ENCODE measurements at places on chromosomes 1 and 21.

GRCh38 chr1:229340496-229340895, 2.4 kb downstream of the CCSAP start:
- DNase-seq: no peak

- peak; percentile 70 for DNase-seq
These were observed 592.3 kb upstream of the ADGRL2 start for GRCh38 chr1:81208441-81208840.

DNA sequence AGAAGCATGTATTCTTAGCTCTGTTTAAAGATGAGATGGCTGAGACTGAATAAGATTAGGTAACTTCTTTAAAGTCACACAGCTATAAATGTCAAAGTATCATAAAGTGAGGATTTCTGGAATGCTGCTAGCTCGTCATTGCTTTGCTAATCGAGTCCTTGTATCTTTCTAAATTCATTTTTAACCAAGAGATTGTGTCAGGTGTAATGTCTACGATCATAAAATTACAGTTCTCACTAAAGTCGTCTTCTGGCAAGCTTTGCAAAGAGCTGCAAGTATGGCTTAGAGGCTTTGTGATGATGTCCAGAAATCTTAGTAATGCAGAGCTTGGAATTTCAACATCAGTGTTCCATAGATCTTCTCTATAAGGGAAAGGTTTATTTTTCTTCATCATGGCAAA, 569.8 kb downstream of the LMO4 start:
- DNase-seq: no peak

GRCh38 chr21:33434770-33435360, 31.7 kb downstream of the IFNGR2 start:
- peak; percentile 90 for DNase-seq

GRCh38 chr1:24426744-24427544, 11.3 kb downstream of the NIPAL3 start:
- no peak for DNase-seq

DNA sequence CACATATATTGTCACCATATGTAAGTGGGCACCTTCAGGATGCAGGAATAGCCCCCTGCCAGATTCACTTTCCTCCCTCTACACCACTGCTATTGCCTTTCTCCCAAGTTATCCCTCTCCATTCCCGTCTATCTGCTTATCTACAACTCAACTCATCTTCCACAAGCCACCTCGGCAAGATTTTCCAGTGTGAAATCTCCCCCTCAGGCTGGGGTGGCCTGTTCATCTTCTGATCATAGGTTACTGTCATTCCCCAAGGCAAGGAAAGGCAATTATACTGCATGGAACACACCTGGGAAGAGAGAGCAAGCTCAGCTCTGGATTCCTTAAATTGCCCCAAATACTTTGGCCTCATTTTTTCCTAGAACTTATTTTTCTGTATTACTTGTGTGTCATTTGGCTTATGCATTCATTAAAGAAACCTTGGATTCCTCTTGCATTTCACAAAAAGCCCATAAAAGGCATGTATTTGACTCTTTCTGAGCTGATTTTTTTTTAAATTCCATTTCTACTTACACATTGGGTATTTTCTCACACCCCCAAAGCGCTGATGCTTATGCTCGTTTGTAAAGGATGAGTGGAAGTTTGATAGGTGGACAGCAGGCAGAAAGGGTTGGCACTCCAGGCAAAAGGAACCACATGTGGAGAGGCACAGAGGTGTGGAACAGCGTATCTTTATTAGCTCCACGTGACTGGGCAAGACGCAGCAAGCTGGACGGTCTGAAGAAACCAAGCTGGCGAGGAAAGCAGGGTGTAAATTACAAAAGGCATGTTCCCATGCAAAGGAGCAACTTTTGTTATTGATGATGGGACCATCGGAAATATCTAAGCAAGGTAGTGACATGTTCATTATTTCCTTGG, 169.7 kb upstream of the RAB4A start:
- DNase-seq: no peak

DNA sequence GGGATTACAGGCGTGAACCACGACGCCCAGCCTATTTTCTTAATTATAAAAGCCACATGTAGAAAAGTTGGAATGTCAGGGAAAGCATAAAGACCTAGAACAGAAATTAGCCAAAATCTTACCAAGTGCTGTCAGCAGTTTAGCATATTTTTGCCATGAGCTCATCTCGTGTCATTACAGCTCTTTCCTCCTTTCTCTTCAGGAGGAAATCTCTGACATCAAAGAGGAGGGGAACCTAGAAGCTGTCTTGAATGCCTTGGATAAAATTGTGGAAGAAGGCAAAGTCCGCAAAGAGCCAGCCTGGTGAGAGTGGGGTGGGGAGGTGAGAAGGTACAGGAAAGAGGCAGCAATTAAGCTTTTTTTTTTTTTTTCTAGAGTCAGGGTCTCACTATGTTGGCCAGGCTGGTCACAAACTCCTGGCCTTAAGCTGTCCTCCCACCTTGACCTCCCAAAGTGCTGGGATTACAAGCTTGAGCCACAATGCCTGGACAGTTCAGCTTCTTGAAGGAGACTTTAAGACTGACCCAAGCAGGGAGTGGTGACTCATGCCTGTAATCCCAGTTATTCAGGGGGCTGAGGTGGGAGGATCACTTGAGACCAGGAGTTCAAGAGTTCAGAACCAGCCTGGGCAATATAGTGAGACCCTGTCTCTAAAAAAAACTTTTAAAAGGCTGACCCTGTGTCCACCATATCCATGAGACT, 8.4 kb upstream of the BGLAP start:
- DNase-seq: no peak

DNA sequence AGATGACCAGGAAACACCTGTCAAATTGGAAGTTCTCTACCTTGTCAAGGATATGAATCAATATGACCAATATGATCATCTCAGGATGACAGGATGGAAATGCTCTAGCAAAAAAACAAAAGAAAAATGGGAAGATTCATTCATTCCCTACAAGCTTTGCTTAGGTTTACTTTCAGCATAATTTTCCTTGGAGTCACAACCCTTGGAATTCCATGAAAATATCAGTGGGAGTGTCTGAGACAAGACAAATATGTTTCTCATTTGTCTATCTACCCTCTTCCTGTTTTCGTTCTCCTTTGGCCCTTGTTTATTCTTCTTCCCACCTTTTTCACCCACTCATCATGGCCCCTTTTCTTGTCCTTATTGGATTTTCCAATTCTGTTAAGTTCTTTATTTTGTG, 50.6 kb downstream of the COLGALT2 start:
- DNase-seq: no peak

DNA sequence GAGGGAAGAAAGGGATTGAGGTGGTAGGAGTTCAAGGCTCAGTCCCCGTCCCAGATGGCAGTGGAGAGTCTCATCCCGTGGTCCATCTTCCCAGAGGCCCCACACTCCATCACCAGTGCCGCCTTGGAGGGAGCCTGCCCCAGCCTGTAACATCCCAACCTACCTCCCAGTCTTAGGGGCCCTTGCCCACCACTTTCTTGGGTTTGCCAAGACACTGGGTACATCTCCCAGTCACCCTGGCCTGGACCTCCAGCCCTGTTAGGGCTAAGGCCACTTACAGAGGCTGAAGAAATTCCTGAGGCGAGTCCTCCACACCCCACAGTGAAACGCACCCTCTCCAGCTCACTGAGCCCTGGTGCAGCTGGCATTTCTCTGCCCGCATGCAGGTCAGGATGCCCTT, 3.3 kb downstream of the TMEM200B start:
- no peak for DNase-seq

GRCh38 chr1:96886474-96886873, 164.9 kb downstream of the PTBP2 start:
- no peak for DNase-seq

GRCh38 chr1:119442756-119443155, 27.8 kb downstream of the HSD3B2 start:
- no peak for DNase-seq

- no peak for DNase-seq
These were observed 85.5 kb downstream of the SYT2 start for GRCh38 chr1:202624781-202625108.

DNA sequence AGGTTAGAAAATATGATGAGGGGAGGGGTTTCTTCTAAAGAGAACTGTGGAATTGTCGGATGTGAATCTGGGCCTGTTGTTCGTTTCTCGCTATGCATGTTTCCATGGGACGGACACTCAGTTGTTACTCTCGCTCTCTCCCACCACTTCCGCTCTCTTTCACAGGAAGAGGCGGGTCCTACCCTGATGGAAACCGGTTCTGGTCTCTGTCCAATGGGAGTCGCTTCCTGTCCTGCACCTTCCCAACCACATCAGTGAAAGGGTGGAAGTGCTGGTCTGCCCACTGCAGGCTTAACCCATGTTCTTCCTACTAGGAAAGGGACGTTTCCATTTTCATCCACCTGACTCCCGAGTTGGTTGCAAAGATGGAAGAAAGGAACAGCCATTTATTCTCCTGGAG, 119.4 kb downstream of the KCNJ15 start:
- DNase-seq: peak; percentile 55

GRCh38 chr1:53982034-53982762, 35.8 kb downstream of the LDLRAD1 start:
- DNase-seq: peak; percentile 57

- DNase-seq: peak; percentile 79
These were observed 54.1 kb upstream of the SAMD11 start for GRCh38 chr1:869499-870244.

DNA sequence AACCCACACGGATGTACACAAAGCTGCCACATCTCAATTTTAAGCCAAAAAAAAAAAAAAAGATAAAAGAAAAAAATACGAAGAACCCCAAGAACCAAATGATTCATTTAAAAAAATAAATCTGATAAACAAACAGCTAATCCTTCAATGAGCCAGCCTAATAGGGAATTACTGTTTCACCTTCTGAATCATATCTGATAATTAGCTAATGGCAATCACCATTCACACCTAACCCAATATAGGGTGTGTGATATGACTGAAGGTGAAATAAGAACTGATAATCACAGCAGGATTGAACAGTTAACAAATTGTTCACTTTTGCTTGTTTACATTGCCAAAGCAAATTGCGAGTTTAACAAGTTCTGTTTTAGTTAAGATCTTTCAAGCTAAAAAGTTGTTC, 61.4 kb downstream of the LAMC2 start:
- DNase-seq: no peak

DNA sequence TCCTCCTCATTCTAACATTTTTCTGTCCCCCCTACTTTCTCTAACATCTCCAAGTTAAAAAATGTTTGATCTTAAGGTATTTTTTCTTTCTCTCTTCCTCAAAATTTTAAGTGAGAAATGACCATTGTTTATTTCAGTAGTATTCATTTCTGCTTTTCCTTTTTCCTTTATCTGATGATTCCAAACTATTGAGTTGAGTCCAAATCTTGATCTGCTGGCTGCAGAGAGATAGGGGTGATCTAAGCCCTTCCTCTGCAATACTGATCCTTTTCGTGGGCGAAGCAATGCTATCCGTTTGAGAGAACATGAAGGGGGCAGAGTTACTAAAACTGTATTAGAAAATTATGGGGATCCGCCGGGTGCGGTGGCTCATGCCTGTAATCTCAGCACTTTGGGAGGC, 516 bp upstream of the NMNAT2 start:
- DNase-seq: no peak

DNA sequence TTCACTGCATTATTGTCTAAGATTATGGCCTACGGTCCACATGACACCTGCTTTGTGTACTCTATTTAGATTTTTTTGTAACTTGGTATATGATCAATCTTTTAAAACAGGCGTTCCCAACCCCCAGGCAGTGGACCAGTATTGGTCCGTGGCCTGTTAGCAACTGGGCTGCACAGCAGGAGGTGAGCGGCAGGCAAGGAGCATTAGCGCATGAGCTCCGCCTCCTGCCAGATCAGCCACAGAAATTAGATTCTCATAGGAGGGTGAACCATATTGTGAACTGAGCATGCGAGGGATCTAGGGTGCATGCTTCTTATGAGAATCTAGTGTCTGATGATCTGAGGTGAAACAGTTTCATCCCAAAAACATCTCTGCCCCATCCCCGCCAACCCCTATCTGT, 228.4 kb upstream of the NR5A2 start:
- no peak for DNase-seq

GRCh38 chr1:64873576-64873975, 92.8 kb downstream of the JAK1 start:
- DNase-seq: no peak

- peak; percentile 69 for DNase-seq
These were observed 147.0 kb downstream of the GABPA start for GRCh38 chr21:25881524-25882376.

DNA sequence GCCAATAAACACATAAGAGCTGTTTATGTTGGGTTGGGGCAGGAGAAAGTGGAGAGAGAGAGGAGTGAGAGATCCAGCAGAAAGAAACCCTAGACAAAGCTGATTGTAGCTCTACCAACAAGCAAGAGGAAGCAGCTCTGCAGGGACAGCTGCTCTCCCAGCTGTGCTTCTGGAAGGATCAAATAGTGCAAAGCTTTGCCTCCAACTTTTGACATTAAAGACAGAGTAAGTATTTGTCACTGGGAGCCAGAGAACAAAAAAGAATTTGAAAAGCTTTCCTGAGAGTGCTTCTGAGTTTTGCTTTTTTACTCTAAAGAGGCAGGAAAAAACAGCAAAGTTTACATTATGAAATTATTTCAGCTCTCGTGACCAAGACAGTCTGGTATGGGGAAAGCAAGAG, 28.5 kb upstream of the C1orf198 start:
- DNase-seq: no peak
